ENCODE measurements at places on chromosomes 2 and 18.

DNA sequence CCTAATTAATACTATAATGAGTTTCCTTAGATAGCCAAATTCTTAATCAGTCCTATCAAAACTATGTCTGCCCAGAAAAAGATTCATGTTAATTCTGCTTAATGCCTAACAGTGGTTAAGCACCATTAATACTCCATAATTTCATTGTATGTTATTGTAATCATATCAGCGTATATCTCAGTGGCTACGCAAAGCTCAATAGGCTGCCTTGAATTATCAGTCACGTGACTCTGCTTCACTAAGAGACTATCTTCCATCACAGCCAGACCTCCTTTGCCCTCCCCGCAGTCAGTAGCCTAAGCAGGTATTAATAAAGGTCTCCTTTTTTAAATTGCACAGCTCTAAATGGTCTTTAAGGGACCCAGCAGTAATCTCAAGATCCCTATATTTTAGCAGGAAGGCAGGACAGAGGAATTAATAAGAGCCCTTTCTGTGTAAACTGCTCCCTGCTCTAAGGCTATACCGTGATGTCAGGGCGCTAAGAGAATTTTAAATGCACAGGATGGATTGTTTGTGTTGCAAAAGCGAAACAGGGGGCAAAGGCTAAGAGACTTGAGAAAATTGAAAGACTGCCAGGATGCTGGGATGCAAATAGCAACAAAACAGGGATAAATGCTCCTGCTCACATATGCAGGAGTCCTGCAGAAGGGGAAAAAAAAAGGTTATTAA lies 215.6 kb upstream of the POU3F3 start:
- DNase-seq, result no peak

GRCh38 chr18:3306391-3306790 lies 44.5 kb downstream of the MYL12B start:
- DNase-seq, result no peak

GRCh38 chr18:75219745-75220375 lies 9.3 kb downstream of the TSHZ1 start:
- no peak for DNase-seq

DNA sequence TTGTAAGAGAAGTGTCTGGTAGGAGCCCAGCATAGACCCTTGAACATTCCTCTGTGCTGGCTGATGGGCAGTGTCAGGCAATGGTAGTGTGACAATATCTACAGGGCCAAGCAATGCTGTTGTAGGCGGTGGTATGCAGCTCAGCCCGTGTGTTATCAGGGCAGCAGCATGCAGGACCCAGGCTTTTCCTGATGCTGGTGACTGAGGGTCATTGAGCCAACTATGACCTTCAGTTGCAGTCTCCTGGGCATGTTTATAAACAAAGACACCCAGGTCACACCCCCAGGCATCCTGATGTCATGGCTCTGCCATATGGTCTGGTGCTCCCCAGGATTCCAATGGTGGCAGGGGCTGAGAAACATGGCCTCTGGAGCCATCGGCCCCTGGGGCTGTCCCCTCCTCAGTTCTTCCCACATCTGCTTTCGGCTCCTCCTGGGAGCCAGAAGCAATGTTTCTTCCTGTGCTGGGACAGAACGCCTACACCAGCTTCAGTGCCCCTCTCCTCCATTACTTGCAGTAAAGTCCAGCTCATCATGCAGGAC lies 518.0 kb upstream of the HS6ST1 start:
- no peak for DNase-seq

DNA sequence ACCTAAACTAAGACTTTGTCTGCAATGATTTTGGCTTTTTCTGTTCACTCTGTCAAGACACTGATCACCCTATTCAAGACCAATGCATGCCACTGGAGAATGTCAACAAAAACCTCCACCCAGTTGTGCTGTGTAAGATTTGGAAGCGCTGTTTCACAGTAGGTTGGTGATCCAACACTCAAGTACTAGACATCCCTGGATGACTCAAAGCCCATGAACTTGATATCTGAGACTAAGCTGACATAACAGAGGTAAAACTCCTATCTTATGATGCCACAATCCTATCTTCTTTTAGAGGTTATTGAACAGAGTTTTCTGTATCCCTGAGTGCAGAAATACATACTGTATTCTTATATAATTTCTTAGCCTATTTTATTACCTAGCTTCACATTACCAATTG lies 251.3 kb upstream of the ETAA1 start:
- DNase-seq, result no peak

- no peak for DNase-seq
Measured at GRCh38 chr2:162509288-162509968, 165.5 kb downstream of the GCA start.

Measured in activated CD8-positive, alpha-beta memory T cell treated with anti-CD3 and anti-CD28 coated beads for 1 hour (primary cell).